ENCODE measurements at places on chromosomes 16 and 17.
A peak's percentile ranks its signal among the peaks of the same experiment; 100 is the strongest.

- no peak for DNase-seq
Observed at GRCh38 chr16:50302472-50303005, 36.2 kb downstream of the ADCY7 start.

DNA sequence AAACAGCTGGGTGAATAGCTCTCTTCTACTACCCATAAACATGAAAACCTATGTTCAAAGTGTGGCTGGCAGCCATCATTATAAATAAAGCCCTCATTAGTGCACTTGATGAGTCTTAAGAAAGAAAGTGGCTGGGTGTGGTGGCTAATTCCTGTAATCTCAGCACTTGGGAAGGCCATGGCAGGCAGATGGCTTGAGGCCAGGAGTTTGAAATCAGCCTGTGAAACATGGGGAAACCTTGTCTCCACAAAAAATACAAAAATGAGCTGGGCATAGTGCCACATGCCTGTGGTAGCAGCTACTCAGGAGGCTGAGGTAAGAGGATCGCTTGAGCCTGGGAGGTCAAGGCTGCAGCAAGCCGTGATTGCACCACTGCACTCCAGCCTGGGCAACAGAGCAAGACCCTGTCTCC lies 28.3 kb upstream of the APPBP2 start:
- DNase-seq, result no peak

GRCh38 chr16:55999683-56000082 lies 124.5 kb upstream of the CES5A start:
- no peak for DNase-seq

DNA sequence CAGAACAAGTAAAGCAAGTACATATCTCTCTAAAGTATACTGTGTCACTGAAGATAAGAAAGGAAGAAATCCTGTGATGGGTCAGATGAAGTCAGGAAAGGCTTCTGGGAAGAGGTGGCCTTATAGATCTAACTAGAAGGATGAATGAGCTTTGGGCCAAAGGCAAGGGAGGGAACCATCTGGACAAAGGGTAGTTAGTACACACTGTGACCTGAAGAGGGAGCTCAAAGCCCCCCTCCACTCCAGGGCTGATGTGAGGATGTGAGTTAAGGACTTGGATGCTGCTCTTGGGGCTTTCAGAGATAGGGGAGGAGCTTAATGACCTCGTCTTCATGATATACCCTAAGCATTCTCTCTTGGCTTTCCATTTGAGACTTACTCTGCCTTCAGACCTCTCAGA lies 185.3 kb upstream of the CACNG3 start:
- DNase-seq, result peak; percentile 7

GRCh38 chr16:89618109-89618998 lies 4.9 kb downstream of the DPEP1 start:
- no peak for DNase-seq

GRCh38 chr17:65455972-65456343 lies 105.5 kb downstream of the AXIN2 start:
- DNase-seq, result no peak

DNA sequence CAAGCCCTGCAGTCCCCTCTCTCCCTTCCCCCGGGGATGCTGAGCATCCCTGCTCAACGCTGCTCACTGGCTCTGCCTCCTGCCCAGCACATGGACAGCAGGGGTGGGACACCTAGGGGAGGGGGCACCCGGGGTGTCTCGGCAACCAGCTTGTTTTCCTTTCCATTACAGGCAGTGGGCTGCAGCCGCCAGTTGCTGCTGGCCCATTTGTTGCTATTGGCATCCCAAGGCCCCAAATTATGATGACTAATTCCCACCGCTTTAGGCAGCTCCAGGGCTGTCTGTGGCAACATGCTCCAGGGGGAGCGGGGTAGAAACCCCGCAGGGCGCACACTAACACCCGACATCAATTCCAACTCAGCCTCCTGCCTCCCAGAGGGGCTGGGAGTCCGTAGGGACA lies 4.9 kb downstream of the SDK2 start:
- DNase-seq, result no peak

DNA sequence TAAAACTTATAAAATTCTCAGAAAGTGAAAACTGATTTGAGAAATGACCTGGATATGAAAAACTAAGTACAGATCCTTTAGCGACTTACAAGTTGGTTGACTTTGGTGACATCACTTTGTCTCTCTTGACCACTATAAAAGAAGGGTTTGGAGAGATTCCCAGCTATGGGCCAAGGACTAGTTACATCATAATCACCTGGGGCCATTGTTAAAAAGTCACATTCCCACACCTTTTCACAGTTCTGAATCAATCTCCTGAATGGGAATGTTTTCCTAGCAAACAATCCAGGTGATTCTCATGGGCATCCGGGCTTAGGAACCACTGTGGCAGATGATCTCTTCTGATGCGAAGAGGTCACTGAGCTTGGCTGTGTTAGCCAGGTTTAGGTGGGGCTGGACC lies 620 bp upstream of the VWA3A start:
- no peak for DNase-seq

DNA sequence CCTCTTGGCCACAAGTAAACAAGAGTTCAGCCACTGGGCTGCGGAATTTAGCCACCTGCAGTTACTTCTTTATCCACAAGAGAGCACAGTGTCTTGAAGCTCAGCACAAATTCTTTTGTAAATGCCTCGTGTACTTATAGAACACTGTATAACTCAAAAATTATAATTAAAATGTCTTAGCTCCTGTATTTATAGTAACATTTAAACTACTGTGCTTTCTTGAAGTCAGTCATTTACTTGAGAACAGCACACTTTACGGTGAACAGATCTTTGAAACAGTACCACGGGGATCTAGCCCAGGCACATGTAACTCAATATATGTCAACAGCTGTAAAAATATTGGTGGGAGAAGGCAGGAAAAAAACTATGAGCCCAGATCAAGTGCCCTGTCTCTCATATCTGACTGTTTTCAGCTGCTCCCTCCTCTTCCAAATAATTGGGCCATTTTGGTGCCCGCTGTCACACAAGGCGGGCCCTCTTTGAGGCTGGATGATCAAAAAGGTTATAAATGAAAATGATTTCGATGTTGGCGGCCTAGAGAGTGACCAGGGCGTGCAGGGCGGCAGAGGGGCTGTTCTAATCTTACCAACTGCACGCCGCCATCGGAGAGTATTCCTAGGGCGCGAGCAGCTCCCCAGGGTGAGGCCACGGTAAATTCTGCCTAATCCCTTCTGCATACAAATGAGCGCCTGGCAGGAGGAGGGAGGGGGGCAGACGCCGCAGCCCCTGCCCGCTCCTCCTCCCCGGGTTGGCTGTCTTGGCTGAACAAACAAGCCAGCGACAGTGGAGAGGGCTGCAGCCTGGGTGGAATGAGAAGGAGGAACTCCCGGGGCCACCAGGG lies 183.2 kb downstream of the C16orf78 start:
- no peak for DNase-seq

DNA sequence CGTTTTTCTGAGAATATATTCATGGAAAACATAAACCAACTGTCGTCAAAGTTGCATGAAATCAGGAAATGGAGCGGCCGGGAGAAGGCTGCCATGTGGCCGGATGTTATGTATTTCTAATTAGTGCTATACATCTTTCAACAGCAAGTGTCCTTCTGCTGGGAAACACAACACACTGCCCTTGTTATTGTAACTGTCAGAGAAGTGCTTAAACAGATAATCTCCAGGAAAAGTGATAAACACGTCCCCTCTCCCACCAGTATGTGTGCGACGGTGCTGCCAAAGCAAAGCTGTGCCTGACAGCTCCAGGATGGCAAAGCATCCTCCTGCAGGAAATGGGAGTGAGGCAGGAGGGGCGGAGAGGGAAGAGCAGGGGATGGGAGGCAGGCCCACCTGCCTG lies 111.8 kb downstream of the SMG6 start:
- DNase-seq, result no peak

DNA sequence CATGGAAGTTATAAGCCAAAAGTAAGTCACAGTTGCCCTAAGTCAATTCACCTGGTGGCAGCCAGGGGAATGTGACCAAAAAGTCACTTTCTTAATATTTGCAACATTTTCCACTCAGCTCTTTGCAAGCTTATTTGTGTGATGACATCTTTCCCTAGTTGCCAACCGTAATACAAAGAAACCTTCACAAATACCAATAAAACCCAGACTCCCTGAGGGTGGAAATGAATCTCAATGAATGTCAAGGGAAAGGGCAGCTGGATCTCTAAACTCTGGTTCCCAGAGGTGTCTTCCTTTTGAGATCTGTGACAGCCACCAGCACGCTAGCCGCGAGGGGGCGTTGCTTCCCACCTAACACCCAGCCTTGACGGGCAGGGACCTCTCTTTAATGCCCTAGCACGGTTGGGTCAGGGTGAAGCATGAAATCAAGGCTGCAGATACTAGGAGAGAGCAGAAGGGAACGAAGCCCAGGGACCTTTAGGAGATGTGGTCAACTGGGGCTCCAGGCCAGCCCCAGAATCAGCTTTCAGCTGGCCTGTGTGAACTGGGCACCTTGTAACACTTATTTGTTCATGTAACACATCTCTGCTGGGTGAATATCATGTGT lies 82.2 kb downstream of the CMC2 start:
- DNase-seq, result no peak

DNA sequence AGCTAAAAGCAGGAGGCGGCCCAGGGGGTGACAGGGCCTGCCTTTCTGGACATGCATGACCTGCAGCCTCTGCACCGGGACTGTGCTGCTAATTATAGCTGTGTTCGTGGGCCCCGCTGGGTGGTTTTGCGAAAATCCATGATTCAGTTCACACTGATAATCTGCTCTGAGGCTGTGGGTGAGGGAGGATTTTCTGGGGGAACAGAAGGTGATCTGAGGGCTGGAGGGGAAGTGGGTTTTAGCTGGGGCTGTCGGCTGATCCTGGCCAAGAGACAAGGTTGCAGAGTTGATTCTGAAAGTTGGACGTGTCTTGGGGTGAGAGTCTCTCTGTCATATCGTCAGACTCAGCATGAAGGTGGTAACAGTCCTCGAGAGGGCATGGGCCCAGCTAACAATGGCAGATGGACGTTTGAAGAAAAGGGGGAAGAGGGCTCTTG lies 187.5 kb upstream of the ZNF469 start:
- DNase-seq, result no peak

DNA sequence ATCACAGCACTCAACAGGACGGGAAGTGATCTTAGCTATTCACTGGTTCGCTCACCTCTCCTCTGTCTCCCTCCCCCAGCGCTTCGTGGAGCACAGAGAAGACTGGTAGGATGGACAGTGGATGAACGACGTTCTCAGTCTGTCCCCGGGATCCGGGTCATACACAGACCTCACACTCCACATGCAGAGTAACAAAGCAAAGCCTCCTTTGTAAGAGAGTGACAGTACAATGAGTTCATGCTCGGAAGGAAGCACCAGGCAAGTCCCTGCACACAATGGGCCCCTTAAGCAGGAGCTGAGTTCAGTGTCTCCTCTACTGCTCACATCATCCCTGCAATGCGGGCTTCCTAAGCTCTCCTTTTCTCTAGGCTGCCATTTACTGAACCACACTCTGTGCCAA lies 356.9 kb downstream of the C16orf95 start:
- no peak for DNase-seq

- no peak for DNase-seq
Observed at GRCh38 chr17:44901411-44901921, 2.2 kb upstream of the EFTUD2 start.

GRCh38 chr17:81885869-81886548 lies 5.4 kb downstream of the ALYREF start:
- DNase-seq, result no peak

GRCh38 chr17:51957786-51958185 lies 200.7 kb downstream of the CA10 start:
- no peak for DNase-seq

DNA sequence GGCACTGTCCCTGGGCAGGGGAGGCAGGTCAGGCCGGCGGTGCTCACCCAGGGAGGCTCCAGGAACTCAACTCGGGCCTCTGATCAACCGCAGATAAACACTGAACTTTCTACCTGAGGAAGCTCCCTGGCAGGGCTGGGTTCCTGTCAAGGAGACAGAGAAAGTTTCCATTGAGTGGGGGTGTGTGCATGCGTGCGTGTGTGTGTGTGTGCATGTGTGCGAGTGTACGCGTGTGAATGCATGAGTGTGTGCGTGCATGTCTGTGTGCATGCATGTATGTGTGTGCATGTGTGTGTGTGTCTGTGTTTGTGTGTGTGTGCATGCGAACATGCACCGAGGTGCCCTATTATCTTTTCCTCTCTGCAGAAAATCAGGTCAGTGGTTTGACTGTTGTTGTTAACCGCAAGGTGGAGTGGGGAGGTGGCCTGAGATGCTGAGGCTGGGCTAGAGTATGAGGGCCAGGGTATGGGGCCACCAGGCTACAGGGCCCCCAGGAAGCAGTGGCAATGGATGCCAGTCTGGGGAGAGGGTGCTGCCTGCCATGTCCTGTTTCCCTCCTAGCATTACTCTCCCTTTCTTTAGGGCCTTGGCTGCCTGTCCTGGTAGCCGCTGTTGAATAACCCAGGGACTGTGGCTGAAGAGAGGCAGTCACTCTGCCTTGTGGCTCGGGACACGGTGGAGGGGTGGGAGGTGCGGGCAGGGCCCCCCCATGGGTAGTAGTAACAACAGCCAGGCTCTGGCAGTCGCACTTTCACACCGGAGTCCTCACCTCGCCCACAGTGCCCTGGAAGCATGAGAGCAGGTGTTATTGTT lies 24.0 kb downstream of the CCR7 start:
- peak; percentile 79 for DNase-seq

DNA sequence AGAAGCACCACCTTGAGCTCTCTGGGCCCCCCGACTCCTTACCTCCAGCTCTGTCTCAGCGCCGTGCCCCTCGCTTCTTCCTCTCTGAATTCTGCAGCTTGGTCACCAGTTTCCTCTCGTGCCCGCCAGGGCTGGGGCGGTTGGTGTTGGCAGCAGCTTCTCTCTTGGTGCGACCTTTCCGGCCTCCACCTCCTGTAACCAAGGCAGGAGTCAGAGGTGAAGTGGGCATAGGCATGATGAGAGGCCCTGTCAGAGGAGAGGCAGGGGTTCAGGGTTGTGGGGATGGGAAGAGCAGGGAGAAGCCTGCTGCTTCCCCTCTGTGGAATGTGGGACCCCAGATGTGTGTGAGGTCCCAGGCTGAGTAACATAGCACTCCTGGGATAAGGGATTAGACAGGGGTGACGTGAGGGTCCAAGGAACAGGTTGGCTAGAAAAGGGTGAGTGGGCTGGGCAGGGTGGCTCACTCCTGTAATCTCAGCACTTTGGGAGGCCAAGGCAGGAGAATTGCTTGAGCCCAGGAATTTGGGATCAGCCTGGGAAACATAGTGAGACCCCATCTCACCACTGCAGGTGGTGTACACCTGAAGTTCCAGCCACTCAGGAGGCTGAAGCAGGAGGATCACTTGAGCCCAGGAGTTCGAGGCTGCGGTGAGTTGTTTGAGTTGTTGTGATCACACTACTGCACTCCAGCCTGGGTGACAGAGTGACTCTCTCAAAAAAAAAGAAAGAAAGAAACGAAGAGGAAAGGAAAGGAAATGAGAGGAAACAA lies 626 bp downstream of the NUPR1 start:
- no peak for DNase-seq

Measured in effector memory CD8-positive, alpha-beta T cell (primary cell).